ENCODE measurements at places on chromosomes 2 and 18.
A peak's percentile ranks its signal among the peaks of the same experiment; 100 is the strongest.

DNA sequence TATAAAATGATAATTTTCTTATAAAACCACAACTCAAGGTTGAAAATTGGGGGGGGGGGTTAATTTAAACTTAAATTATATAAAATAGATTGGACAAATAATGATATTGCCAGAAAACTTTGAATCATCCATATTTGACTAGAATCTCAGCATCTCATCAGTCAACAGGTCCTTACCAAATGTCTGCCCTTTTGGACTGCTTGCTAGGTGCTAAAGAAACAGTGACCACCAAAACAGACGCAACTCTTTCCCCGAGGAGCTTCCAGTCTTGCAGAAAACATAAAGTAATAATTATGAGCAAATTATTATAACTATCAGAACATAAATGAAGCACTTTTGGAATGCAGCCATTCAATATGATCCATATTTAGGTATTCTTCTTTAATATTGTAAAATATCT is 8.6 kb upstream of the COL3A1 start:
- DNase-seq: no peak

- peak; percentile 16 for DNase-seq
Observed at GRCh38 chr2:238157506-238158017, 1.2 kb upstream of the ERFE start.

GRCh38 chr2:8625399-8626300 is 56.2 kb upstream of the ID2 start:
- DNase-seq: no peak

- DNase-seq: no peak
Observed at GRCh38 chr2:180219491-180219890, 212.4 kb upstream of the CWC22 start.

DNA sequence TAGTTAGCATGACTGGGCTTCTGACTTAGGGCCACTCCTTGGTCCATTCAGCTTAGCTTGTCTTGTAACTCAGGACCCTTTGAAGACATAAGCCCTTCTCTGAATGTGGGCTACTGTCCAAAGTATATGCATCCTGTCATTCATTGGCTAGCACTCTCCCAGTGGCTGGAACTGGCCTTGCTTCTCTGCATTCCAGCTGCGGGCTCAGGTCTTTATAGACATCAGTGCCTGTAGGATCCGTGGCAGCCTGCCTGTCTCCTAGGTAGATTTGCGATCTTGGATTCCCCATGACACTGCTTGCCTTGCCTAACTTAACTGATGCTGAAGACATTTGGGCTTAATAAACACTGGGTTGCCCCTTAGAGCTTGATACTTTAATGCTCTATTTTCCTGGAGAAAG is 170.1 kb downstream of the DCC start:
- no peak for DNase-seq

GRCh38 chr18:13285874-13286273 is 67.3 kb downstream of the LDLRAD4 start:
- no peak for DNase-seq

DNA sequence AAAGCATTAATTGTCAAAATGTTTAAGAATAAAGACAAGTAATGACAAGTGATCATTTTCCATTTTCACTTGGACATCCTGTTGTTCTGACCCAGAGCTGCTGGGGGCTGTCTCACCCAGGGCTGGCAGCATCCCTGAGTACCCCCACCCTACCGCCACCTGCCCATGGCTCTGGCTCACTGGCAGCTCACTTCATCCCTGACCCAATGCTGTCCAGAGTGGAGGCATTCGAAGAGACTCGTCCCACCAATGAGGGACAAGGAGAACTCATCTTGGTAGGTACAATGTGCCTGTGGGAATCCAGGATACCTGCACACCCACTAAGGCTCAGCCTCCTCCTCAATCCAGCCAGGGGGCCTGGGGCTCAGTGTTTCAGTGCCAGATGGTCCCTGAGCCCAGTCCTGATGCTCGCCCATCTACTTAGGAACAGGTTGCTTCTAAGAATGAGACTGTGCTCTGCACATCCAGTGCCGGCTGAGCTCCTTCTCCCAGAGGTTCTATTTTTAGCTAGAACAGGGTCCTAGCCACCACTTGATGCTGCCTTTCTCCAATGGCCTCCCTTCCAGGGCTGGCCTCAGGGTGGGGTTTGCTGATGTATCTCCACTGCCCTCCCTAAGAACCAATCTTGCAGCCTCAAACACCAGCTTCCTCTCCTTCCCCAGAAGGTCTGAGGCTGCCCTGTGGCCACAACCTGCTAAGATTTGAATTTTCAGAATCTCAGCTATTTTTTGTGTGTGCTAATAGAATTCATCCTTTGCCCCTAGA is 53.7 kb downstream of the ADD2 start:
- no peak for DNase-seq

DNA sequence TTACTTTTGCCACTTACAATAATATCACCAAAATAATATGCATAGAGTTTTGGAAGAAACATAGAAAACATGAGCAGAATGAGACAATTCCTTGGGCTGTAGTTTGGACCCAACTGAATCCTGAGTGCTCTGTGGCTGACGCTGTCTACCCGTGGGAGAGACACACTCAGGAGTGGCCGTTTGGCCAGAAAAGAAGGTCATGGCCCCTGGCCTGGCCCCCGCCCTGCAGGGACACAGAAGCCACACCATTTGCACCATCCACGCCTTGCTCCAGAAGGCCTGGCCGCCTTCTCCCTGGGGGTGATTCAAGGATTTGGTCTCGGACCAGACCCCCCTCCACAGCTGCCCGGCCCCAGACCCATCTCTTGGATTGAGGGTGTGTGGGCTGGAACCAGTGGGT is 6.4 kb upstream of the D2HGDH start:
- DNase-seq: no peak

GRCh38 chr2:128306931-128307460 is 11.7 kb downstream of the HS6ST1 start:
- DNase-seq: no peak

Data from NCI-H510A treated with DMSO at 0.1 percent for 48 hours (cell line).